ENCODE measurements at places on chromosomes 16 and 17.

- no peak for DNase-seq
Observed at GRCh38 chr16:80142281-80142680, 398.5 kb upstream of the DYNLRB2 start.

DNA sequence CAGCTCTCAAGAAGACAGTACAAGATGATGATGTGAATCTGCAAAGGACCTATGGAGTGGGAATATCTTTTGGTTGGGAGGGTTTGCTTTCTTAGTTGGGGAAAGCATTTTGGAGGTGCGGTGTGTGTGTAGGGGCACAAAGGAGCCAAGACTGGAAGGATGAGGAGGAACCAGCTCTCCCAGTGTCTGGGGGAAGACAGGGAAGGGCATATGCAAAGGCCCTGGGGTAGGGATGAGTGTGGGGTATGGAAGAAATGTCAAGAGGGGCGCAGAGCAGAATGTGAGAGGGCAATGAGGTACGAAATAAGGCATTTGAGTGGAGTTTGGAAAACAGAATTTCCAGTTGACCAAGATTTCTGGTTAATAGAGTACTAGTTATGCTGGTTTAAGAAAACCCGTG is 187.4 kb downstream of the SNX29 start:
- no peak for DNase-seq

DNA sequence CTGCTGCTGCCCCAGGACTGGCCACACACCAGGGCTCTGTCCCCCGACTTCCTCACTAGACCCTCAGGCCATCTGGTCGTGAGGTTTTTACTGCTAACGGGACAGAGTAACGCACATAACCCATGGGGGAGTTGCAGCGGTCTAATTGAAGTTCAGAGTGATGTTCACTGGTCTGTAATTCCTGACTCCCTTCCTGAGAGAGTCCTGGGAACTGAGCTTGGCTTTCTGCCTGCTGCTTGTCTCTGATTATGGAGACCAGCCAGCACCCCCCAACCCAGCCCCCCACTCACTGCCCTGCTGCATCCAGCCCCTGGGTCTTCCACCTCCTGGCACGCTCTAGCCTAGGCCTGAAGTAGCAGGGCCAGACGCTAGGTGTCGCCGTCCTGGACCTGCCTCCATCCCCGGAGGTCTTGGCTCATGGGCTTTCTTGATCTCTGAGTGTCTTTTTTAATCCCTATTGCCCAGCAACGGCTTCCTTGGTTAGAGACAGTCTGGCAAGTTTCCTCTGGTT is 192.9 kb downstream of the CCDC182 start:
- DNase-seq: no peak

- peak; percentile 51 for DNase-seq
Observed at GRCh38 chr16:28212532-28212873, 738 bp upstream of the XPO6 start.

GRCh38 chr17:10337136-10337535 is 35.7 kb downstream of the MYH13 start:
- no peak for DNase-seq

DNA sequence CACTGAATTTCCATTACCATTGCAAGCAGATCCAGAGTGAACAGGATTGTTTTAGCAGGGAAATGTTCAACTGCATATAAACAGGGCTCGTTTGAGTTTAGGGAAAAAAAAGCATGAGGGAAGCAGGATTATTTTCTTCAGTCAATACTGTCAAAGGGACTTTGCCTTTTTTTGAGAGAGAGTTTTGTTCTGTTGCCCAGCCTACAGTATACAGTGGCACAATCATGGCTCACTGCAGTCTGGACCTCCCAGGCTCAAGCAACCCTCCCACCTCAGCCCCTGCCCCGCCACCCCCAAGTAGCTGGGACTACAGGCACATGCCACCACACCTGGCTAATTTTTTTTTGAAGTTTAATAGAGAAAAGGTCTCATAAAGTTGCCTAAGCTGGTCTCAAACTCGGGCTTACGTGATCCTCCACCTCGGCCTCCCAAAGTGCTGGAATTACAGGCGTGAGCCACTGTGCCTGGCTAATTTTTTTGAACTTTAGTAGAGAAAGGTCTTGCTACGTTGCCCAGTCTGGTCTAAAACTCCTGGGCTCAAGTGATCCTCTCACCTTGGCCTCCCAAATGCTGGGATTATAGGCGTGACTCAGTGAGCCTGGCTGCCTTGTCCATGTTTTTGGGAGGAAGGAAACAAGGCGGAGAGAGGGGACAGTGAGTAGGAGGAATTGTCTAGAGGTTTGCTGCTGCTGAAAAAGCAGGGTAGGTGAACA is 14.8 kb downstream of the PKD1L3 start:
- DNase-seq: no peak

- peak; percentile 72 for DNase-seq
Observed at GRCh38 chr17:62478424-62478879, at the start of gene TLK2. Gene TLK2, plus strand, starts transcription at chr17:62478825. Its CDS starts 2,301 bp downstream, at chr17:62481126.

- DNase-seq: no peak
Observed at GRCh38 chr16:59053911-59054310, 319.8 kb upstream of the GOT2 start.

- peak; percentile 81 for DNase-seq
Observed at GRCh38 chr16:20774703-20775362, 11.0 kb downstream of the ACSM3 start.

- DNase-seq: no peak
Observed at GRCh38 chr16:56298948-56299596, 107.8 kb downstream of the GNAO1 start.

- no peak for DNase-seq
Observed at GRCh38 chr17:13647543-13648021, 45.9 kb upstream of the HS3ST3A1 start.

- DNase-seq: peak; percentile 67
Observed at GRCh38 chr16:58732545-58733247, 1.4 kb downstream of the GOT2 start.

DNA sequence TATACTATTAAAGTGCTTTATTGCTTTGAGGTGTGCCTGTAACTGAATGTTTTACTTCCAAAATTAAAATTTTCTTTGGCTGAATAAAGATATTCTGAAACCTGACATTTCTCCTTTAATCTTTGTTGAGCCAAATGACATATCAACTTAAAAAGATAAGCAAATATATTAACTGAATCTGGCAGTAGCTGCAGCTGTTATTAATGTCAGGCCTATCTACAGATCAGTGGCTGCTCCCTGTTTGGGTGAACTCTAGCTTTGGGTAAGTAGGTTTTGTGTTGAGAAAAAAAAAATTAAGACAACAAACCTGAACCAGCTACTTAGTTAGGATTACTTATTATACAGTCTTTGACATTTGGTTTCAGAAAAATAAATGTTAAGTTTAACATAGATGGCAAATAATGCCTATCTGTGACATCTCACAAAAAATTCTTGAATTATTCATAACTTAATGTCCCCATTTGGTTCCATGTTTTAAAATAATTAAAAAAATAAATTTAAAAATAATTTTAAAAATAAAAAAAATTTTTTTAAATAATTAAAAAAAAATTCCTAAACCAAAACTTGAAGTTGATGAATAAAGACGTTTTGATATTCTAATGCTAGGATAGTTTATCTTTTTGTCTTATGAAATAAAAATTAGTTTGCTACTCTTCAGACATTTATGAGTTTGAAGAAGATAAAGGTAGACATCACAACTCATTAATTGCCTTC is 19.8 kb downstream of the CPD start:
- DNase-seq: no peak

GRCh38 chr17:30541802-30542201 is 64.6 kb downstream of the GOSR1 start:
- no peak for DNase-seq

DNA sequence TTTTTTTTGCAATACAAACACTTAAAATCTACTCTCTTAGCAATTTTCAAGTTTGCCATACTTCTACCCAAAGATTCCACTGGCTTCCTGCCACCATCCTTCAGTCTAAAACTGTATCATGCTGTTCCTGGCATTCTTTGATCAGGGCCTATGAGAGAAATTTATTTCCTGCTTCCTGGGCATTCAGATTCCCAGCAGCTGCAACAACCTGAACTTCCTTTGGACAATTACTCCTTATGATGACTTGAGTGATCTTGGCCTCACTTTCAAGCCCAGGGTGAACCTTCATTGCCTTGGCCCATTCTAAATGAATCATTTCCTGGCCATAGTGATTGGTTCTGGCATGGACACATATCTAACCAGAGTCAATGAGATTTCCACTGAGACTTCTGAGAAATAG is 18.0 kb upstream of the MON1B start:
- peak; percentile 5 for DNase-seq

GRCh38 chr16:7369204-7369603 is 36.6 kb downstream of the RBFOX1 start:
- DNase-seq: no peak

- no peak for DNase-seq
Observed at GRCh38 chr17:36726199-36726598, 124.8 kb downstream of the MRM1 start.

GRCh38 chr16:12819126-12820117 is 15.7 kb upstream of the CPPED1 start:
- DNase-seq: peak; percentile 77

GRCh38 chr16:20910781-20911321 is 10.3 kb downstream of the LYRM1 start:
- peak; percentile 89 for DNase-seq

- DNase-seq: no peak
Observed at GRCh38 chr16:52073024-52073423, 473.9 kb downstream of the TOX3 start.

- no peak for DNase-seq
Observed at GRCh38 chr16:24418733-24419132, 120.6 kb upstream of the RBBP6 start.
